ENCODE measurements at places on chromosomes 11 and 22.

- DNase-seq = no peak
These were observed 32.5 kb upstream of the IZUMO1R start for GRCh38 chr11:94271885-94272372.

- DNase-seq = no peak
These were observed 90.2 kb downstream of the SEZ6L start for GRCh38 chr22:26259510-26259909.

- no peak for DNase-seq
These were observed 478.9 kb upstream of the CHORDC1 start for GRCh38 chr11:90701716-90702115.

DNA sequence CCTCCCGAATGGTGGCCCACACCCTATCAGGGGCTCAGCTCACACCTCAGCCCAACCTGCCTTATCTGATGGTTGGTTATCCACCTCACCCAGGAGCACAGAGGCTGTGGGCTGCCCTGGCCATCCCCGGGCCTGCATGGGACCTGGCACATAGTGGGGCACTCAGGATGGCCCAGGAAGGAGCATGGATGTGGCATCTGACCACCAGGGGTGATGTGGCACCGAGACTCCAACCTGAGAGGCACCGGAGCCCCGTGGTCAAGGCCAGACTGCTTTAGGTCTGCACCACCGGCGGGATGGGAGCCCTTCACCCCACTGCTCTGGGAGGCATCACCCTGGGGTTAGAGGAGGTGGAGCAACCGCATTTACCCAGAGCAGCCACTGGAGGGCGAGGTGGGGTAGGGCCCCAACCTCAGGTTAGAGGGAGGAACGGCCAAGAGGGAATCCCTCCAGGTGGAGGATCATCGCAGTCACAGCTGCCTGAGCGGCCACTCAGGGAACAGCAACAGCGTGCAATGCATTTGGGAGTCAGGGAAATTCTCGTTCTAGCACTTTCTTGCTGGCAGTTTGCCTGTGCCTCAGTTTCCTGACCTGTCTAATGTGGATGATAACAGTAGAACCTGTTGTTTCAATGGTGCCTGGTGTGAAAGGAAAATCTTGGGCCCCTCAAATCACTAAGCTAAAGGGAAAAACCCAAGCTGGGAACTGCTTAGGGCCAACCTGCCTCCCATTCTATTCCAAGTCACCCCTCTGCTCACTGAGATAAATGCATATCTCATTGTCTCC, 52.9 kb upstream of the CARS1 start:
- DNase-seq = peak; percentile 45

- peak; percentile 55 for DNase-seq
These were observed 838 bp downstream of the BCL9L start for GRCh38 chr11:118924591-118925585.

- DNase-seq = no peak
These were observed 813.7 kb downstream of the NTM start for GRCh38 chr11:132184079-132184478.

GRCh38 chr11:123405123-123405592, 24.9 kb upstream of the GRAMD1B start:
- no peak for DNase-seq

DNA sequence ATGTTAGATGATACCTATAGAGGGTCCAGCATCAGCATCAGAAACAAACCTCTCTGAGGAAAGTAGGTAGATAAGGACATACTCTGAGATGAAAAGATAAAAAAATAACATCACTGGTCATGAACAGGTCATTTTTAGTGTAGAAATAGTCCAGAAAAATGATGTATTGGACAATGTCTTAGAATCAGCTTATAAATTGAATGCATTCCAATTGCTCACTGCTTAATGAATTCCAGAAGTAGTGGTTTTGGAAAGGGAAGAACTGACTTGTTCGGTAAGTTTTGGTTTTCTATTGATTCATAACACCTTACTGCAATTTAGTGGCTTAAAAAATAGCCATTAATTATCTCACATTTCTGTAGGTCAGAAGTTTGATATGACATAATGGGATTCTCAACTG, 929.5 kb upstream of the CCDC90B start:
- no peak for DNase-seq

GRCh38 chr11:70230840-70231710, 28.0 kb downstream of the FADD start:
- no peak for DNase-seq

GRCh38 chr22:20532256-20532993, 25.0 kb downstream of the MED15 start:
- DNase-seq = no peak

DNA sequence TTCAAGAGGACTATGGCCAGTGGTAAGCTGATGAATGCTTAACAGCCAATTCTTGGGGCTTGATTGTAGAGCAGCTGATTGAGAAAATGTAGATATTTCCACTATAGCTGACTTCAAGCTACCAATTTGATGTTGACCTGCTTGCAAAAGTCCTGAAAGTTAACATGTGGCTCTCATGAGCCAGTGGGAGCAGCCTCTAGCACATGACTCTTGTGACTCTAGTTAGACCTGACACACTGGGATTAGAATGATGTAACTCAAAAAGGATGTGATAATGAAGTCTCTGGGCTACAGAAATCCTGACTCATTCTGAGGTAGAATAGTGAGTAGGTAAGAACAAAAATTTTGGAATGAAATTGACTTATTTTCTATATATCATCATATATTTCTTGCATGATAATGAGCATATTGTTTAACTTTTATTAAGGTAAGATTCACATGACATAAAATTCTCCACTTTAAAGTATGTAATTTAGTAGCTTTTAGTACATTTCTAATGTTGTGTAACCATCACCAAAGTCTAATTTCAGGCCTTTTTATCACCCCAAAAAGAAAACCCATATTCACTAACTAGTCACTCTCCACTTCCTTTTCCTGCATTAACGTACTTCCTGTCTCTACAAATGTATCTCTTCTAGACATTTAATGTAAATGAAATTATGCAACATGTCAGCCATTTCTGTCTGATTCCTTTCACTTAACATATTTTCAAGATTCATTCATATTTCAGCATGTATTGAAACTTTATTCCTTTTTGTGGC, 16.1 kb upstream of the OR52H1 start:
- no peak for DNase-seq

GRCh38 chr22:48393041-48393370, 1434.7 kb downstream of the BRD1 start:
- no peak for DNase-seq

- DNase-seq = no peak
These were observed 13.0 kb downstream of the MTFP1 start for GRCh38 chr22:30438559-30438958.

DNA sequence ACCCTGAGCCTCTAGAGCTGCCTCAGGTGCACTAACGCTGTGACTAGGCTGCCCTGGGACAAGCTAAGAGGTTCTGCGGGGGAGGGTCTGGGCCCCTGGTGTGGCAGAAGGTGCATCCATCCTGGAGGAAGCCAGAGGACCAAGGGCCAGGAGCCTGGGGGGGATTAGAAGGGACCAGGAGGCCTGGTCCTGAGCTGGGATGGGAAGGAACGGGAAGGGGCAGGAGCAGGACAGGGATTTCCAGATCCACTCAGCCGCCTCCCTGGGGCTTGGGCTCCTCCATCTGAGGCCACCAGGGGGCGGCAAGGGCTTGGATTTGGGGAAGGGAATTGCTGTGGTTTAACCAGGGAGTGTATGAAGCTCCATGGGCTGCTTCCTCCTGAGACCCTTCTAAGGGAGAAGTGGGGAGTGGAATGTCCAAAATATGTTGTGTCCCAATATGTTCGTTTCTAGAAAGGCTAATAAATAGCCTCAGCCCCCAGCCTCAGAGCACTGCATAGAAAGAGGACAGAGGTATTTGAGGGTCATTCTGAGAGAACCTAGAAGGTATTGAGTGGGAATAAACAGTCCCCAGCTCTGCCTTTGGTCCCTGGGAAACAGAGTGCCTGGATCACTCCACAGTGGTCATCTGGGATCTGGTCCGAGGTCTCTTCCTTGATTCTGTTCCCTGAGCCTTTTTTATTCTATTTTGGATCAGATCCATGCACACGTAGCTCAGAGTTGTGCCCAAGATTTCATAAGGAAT, 17.4 kb upstream of the PRAME start:
- DNase-seq = peak; percentile 20

GRCh38 chr11:96187822-96188221, 155.2 kb downstream of the MAML2 start:
- DNase-seq = no peak

- DNase-seq = no peak
These were observed 86.1 kb downstream of the NAT10 start for GRCh38 chr11:34191578-34191977.

- DNase-seq = peak; percentile 27
These were observed 111.6 kb downstream of the SIK3 start for GRCh38 chr11:116986521-116987105.

DNA sequence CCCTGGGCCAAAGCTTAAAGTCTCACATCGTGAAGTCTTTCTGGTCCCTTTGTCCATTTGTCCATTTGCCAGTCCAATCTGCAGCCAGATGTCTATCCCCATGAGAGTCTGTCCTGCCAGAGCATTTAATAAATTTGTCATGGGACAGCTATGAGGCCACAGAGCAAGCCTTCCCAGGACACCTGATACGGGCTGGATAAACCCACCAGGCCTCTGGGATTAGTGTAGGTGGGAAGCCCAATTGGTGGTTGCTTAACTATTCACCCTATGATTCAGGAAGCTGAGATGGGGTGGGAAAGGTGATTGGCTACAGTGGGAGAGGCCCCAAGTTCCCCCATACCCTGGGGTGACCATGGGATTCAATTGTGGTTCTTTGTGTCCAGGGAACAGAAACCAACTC, 39.9 kb downstream of the MYEOV start:
- peak; percentile 2 for DNase-seq

- DNase-seq = no peak
These were observed 20.3 kb upstream of the RRM1 start for GRCh38 chr11:4074266-4074665.

DNA sequence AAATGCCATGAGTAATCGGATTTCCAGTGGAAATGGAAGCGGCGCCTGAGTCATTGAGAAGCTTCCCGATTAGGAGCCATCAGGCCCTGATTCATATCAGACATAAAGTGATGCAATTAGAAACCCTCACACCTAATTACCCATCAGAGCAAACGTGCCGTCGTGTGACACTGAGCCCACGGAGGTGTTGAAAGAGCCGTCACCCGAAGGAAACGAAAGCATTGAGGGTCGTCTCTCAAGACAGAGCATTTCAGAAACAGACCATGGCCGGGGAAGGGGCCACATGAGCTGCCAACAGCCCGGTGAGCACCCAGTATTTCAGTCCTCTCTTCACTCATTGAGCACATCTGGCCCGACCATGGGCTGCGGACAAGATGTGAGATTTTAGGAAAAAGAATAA, 829.3 kb downstream of the TBC1D22A start:
- DNase-seq = no peak

DNA sequence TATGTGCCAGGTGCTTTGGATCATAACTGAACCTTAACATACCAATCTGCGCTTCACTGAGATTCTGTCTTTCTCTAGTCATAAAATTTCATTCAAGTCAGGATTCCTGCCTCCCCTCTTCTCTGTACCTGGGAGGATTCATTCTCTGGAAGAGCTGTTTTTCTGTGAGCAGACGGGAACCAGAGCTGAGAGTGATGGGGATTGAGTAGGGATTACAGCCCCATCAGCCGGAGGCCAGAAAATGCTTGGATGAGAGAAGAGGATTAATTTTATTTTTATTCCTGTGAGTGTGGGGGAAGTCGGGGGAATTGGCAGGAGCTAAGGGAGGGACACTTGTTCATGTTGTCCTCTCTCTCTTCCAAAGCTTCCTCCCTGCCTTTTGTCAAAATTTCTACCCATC, 4.7 kb downstream of the STX3 start:
- DNase-seq = no peak

DNA sequence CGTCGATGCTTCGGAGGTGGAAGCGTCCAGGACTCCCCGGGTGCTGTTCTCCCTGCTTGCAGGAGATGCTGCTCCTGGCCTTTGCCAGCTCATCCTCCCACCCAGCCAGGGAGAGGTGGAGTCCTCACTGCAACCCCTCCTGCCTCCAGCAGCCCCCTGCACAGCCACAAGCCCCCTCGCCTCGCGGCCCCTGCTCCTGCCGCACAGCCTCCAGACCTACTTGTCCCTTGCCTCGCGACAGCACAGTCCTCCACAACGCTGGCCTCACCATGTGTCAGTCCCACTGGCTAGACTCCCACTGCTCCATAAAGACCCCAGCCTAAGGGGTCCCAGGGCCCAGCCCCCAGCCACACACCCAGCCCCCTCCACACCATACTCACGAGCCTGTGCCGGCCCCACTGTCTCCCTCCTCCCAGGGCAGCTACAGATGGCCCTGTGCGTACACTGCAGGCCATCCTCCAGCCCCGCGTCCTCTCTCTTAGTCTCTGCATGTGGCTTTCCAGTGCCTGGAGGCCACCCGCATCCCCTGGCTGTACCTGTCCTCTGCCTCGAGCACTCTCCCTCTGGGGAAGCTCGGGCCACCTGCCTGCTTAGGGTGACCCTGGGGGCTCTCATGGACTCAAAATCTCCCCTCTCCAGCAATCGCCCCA, 91.5 kb downstream of the CELSR1 start:
- no peak for DNase-seq

DNA sequence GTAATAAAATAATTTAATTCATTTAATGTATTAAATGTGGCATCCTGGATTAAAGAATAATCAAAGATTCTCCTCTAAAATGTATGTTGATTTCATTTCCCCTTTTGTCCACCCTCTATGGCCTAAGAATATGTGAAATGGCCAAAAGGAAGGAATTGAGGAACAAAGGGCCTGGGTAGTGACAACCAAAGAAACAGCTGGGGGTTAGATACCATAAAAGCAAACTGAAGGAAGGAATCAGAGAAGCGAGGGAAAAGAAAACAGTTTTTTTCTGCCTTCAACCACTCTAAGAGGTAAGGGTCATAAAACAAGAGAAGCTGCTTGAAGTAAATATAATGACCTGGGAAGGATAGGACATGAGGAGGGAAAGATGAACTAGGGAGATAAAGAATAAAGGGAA, 139.3 kb downstream of the FAM76B start:
- no peak for DNase-seq

DNA sequence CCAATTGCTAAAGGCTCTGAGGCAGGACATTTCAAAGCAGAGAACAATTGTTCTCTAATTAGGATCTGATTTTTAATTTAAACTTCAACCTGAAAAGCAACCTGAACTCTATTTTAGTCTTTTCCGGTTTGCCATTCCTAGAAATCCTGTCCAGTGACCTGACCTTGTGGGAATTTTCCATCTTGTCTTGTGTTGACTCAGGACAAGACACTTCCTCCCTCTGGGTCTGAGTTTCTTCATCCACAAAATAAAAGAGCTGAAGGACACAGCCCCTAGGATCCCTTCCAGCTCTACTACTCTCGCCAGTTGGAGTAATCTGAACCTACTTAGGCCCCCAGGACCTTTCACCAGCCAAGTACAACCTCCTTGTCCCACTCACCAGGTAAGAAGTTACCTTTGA, 66.5 kb upstream of the POU2AF1 start:
- no peak for DNase-seq

- DNase-seq = no peak
These were observed 912 bp downstream of the KREMEN1 start for GRCh38 chr22:29073618-29074275.

GRCh38 chr11:75148436-75148983, 2.4 kb upstream of the SLCO2B1 start:
- DNase-seq = no peak

- no peak for DNase-seq
These were observed 42.5 kb downstream of the CABIN1 start for GRCh38 chr22:24053481-24054226.

GRCh38 chr11:80196041-80196440, 755.2 kb upstream of the TENM4 start:
- no peak for DNase-seq
